NCI-H2171 treated with DMSO at 0.1 percent for 48 hours (cell line): ENCODE measurements at places on chromosomes 2 and 18.

DNA sequence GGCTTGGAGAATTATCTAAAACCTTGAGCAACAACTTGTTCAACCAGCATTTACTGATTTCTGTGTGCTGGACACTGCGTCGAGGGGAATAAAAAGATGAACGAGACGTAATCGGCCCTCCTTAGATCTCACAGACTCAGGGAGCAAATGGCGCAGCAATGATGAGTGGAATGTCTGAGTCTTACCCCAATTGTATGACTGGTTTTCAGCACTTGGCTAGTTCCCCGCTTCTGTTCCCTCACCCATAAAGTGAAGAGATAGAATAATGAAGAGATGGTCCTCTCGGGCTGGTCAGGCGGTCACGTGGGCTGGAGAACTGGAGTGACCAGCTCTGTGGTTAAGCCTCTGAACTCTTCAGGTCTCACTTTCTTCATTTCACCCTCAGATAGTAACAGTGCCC, 17.3 kb upstream of the GATA6 start:
- DNase-seq: no peak

GRCh38 chr2:28506112-28506910, 10.5 kb downstream of the PLB1 start:
- DNase-seq: no peak

DNA sequence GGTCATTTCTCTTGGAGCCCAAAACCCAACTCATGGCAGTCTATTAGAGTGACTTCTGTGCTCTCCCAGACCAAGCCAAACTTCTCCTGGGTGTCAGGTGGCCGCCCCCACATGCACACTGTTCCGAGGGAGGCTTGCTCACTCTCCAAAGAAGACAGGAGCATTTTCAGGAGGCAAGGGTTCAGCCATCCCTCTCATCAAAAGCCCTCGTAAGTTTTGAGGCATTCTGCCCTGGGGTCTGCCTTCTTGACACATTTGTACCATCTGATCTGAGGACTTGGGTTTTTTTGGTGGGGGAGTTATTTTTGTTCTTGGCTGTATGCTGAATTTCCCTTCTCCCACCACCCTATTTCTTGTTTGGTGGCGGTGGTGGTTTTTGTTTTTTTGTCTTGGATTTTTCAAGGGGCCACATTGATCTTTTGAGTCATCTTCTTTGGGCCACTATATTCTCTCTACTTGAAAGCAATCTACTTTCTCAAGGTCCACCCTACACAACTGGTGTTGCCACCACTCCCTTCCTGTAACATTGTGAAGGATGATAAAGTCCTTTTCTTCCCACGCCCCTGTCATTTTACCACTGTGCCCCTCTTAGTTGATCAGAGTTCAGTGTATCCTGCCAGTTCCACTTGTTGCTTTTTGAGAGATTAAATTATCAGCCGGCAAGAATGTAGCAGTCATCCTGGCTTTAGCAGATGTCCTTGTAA, 255.8 kb downstream of the CYP26B1 start:
- no peak for DNase-seq

DNA sequence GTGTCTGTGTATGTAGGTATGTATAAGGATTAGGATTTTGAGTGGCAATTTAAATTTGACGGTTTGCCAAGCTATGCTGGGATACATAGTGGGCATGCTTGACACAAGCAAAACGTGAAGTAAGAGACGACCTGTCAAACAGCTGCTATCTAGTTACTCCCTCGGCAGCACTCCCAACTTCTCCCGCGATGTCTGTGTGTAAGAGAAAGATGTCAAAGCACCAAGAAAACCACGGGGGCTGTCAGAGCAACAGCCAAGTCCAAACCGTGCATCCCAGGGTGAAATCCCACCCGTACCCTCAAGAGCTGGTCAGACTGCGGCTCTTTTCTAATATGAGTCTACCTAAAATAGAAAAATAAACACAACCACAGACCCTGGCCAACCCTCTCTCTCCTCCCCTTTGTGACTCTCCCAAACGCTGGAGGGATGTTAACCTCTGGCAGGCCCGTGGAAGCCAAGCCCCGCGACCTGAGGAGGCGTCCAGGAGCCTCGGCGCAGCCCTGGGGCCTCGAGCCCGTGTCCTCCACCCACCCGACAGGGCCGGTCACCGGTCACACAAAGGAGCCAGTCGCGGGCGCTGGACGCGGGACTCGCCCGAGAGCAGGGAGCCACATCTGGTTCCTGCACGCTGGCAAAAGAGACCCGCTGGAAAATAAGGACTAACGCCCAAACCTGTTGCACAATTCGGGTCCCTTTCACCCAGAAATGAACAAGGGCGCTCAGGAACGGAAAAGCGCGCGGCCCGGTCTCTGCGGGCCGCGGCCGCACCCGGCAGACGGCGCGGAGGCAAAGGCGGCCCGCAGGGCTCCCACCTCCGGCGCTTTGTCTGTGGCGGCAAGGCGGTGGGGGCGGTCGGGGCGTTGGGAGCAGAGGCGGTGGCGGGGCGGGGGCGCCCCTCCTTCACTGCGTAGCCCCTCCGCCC, 925 bp downstream of the SESTD1 start:
- DNase-seq: peak; percentile 71

DNA sequence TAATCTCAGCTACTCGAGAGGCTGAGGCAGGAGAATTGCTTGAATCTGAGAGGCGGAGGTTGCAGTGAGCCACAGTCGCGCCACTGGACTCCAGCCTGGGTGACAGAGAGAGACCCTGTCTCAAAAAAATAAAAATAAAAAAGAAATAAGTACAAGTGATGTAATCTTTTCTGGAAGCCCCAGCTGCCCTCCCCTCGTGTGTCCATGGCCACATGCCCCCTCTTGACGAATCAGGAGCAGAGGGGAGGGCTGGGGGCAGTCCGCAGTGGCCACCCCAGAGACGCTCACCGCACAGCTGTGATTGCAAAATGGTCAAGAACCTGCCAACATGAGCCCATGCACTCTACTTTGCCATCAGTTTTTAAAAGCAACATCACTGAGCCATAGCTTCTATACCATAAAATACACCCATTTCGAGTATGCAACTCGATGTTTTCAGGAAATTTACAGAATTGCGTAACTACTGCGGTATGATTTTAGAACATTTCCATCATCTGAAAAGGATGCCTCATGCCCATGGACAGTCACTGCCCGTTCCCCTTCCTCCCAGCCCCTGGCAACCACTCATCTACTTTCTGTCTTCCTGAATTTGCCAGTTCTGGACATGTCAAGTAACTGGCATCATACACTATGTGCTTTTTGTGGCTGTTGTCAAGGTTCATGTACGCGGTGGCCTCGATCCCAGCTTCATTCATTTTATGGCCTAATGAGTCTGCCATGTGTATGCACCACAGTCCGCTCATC, 88.1 kb downstream of the NDUFA10 start:
- no peak for DNase-seq

DNA sequence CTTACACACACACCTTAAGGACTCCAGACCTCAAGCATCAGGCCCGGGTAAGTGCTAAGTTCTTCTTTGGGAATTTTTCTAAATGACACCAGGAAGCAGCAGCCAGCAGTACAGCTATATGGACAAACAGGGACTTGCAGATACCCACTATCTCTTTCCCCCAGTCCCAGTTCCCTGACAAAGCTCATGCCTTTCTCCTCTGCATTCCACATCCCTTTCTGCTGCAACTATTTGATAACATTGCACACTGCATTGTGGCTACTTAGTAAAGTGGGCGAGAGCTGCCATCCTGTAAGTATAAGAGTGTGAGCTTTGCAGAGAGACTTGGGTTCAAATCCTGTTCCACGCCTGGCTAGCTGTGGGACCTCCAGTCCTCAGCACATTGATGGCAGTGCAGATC, 14.0 kb upstream of the CD226 start:
- DNase-seq: no peak

DNA sequence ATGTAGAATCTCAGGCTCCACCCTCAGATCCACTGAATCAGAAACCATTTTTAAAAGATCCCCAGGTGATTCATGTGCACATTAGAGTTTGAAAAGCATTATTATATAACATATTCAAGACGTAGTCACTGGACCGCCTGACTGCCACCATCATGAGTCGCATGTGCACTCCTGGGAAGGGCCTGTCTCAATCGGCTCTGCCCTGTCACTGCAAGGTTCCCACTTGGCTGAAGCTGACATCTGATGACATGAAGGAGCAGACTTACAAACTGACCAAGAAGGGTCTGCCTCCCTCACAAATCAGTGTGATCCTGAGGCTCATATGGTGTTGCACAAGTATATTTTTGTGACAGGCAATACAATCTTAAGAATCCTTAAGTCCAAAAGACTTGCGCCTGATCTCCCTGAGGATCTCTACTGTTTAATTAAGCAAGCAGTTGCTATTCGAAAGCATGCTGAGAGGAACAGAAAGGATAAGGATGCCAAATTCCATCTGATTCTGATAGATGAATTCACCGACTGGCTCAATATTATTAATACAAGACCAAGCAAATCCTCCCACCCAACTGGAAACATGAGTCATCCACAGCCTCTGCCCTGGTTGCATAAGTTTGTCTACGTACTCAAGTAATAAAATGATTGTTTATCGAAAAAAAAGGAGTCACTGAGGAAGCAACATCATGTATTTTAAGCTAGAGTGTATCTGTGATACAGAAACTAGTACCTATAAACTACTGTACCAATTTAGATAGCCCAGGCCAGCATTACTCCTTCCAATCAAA, 26.2 kb downstream of the ATAD2B start:
- no peak for DNase-seq

GRCh38 chr2:172993931-172994717, 81.5 kb upstream of the MAP3K20 start:
- no peak for DNase-seq

DNA sequence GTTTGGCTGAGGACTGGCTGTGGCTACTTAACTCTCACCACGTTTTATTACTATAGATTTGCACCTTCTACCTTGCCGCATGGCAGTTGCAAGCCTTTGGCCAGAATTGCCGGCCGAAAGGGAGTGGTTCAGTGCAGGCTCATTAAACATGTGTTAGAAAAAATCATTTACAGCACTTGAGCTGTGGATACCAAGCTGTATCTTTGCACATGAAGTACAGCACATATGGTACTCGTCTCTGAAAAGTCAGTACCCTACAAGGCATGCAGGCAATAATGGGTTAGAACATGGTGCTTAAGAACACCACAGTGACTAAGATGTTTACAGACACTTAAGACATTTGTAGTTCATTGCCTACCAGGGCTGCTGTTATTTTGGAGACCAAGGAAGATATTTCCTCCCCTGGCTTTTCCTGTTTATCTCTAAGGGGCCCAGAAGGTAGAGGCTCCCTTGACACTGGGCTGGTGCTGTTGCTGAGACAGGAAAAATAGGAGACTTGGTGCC, 103.1 kb downstream of the ZNF532 start:
- DNase-seq: peak; percentile 50

DNA sequence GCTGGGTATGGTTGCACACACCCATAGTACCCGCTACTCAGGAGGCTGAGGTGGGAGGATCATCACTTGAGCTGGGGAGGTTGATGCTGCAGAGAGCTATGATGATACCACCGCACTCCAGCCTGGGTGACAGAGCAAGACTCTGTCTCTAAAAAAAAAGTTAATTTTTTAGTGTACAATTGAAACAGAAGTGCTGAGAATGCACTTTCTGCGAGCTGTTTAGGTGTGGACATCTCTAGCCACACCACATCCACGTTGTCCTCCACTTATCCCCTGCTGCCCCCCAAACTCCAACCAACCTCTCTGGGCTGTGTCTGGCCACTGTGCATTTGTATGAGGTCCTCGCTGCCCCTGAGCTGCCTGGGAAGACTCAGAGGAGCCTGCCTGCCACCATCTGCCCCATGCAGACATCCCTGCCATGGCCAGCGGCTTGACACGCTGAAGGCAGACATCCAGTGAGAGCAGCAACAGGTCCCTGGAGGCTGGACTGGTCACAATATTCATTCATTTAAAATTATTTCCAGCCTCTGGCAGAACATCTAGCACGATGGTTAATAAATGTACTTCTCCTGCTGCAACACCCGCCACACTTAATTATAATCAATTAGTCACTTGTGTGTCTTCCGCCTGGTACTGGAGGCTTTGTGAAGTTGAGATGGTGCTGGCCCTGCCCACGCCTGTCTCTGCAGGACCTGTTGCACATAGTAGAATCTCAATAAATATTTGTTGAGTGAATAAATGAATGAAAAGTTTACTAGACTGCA, 3.7 kb upstream of the AFF3 start:
- DNase-seq: no peak

DNA sequence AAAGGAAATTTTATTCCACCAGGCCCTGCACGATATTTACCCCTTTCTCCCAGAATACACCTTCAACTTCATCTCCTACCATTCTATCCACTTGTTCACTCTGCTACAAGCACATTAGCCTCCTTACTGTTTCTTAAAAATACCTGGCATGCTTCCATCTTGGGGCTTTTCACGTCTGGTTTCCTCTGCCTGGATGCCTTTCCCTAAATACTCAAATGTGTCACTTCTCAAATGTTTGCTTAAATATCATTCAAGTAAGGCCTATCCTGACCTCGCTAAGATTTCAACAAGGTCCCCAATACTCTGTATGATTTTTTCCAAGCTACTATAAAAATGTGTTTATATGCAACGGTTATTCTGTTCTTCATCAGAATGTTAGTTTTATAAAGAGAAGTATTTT, 433.0 kb upstream of the CHAC2 start:
- DNase-seq: peak; percentile 73

DNA sequence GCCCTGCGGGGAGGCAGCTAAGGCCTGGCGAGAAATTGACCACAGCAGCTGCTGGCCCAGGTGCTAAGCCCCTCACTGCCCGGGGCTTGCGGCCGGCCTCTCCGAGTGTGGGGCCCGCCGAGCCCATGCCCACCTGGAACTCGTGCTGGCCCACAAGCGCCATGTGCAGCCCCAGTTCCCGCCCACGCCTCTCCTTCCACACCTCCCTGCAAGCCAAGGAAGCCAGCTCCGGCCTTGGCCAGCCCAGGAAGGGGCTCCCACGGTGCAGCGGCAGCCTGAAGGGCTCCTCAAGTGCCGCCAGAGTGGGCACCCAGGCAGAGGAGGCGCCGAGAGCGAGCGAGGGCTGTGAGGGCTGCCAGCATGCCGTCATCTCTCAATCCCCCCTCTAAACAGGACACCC, 304.6 kb upstream of the FAM98A start:
- no peak for DNase-seq

DNA sequence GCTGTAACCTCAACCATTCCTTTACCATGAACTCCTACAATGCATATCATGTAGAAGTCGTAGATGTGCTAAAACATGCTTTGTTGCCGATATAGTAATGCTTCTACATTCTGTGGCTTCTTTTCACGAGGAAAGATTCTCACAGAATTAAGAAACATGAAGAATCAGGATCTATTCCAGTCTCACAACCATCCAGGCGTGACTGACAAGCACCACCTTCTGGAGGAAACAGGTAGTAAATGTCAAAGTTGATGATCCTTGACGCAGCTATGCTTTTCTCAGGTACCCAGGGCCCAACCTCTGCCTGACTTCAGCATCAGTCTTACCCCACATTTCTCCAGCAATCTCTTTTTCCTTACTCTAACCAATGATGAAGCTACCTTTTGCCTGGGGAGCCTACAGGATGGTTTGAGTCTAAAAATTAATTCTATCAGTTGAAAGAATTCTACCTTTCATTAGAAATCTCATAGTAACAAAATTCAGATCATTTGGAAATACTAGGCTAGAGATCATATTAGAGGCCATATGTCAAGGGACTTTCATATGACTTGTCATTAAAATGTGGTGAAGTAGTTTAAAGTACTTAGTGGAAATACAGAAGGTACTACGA, 123.3 kb upstream of the RND3 start:
- DNase-seq: peak; percentile 50
